ENCODE measurements at places on chromosomes 7 and 10.

- H3K36me3 ChIP-seq = no peaks in the 10 kb centered on the region
- H3K4me3 ChIP-seq = no peak overlapping the region
- no peaks in the 10 kb centered on the region for H3K27me3 ChIP-seq
- DNase-seq = no peak
- H3K4me1 ChIP-seq = peaks cover 14% of the 10 kb centered on the region
Observed at GRCh38 chr10:52331638-52332364, 17.7 kb downstream of the DKK1 start.

DNA sequence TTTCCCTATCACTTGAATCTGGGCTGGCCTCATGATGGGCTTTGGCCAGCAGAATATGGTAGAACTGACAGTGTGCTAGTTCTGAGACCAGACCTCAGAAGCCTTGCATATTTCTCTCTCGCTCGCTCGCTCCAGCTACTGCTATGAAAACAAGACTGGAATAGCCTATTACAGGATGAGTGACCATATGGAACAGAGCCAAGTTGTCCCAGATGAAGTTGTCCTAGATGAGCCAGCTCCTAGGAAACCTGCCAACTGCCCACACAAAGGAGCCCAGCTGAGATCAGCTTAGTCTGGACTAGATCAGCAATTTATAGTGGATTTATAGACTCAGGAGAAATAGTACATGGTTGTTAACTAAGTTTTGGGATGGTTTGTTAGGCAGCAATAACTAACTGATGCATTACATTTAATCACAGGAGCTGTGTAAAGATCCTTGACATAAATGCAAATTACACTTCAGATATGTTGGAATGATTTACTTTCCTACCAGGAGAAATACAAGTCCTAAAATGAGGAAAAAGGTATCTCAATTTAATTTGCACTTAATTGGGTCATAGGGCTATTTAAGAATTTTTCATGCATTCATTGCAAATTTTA lies 6.8 kb upstream of the HECW1 start:
- H3K27ac ChIP-seq = no peak overlapping the region
- H3K36me3 ChIP-seq = no peaks in the 10 kb centered on the region
- DNase-seq = no peak

- peaks cover 39% of the 10 kb centered on the region for H3K4me1 ChIP-seq
- no peaks in the 10 kb centered on the region for H3K36me3 ChIP-seq
- H3K27ac ChIP-seq = no peak overlapping the region
Observed at GRCh38 chr10:76026905-76027304, 595.5 kb downstream of the LRMDA start.

DNA sequence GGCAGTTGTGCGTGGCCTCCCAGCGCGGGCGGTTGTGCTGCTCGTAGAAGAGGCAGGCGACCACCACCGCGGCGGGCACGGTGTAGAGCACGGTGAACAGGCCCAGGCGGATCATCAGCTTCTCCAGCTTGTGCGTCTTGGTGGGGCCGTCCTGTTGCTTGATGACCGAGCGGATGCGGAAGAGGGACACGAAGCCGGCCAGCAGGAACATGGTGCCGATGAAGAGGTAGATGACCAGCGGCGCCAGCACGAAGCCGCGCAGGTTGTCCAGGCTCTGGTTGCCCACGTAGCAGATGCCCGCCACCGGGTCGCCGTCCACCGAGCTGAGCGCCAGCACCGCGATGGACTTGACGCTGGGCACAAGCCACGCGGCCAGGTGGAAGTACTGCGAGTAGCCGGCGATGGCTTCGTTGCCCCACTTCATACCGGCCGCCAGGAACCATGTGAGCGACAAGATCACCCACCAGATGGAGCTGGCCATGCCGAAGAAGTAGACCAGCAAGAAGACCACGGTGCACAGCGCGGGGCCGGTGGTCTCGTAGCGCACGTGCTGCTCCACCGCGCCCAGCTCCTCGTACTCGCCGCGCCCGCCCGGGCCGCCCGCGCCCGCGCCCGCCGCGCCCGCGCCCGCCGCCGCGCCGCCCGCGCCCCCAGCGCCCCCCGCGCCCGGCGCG lies 2.2 kb downstream of the FZD8 start:
- peak overlapping the region; percentile 90 for H3K4me3 ChIP-seq
- H3K27ac ChIP-seq = peak overlapping the region; percentile 59
- DNase-seq = peak; percentile 57
- peaks cover 55% of the 10 kb centered on the region for H3K4me1 ChIP-seq
- H3K36me3 ChIP-seq = no peaks in the 10 kb centered on the region

DNA sequence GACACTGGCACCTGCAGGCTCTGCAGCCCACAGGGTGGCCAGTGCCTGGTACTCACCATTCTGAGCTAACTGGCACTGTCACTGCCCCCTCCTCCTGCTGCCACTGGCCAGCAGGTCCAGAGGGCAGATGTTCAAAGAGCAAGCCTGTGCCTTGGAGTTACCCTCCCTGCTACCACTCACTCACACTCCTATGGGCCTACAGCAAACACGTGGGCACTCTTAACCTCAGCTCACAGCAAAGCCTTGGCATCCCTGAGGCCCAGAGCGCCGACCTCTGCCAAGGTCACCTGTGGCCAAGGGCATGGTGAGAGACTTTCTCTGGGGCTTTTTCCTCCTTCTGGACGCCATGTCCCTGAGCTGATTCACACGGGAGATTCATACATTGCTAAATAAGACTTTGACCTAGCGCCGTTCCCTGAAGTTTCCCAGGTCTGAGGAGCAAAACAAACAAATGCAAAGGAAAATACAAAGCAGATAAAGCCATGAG lies 270.0 kb upstream of the PPP2R2D start:
- H3K4me3 ChIP-seq = no peak overlapping the region
- DNase-seq = no peak
- no peak overlapping the region for H3K27ac ChIP-seq
- no peaks in the 10 kb centered on the region for H3K4me1 ChIP-seq

DNA sequence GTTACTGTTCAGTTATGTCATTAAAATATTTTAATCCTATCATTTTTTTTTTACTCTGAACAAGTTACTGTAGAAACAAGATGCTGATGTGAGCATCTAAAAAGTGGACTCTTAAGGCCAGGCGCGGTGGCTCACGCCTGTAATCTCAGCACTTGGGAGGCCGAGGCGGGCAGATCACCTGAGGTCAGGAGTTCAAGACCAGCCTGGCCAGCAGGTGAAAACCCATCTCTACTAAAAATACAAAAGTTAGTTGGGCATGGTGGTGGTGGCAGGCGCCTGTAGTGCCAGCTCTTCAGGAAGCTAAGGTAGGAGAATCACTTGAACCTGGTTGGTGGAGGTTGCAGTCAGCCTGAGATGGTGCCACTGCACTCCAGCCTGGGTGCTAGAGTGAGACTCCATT lies 2.9 kb downstream of the WAC start:
- H3K27me3 ChIP-seq = no peaks in the 10 kb centered on the region
- no peak overlapping the region for H3K27ac ChIP-seq
- H3K36me3 ChIP-seq = peaks cover 58% of the 10 kb centered on the region
- peaks cover 33% of the 10 kb centered on the region for H3K4me1 ChIP-seq

GRCh38 chr7:54778696-54779540 lies 19.9 kb upstream of the SEC61G start:
- peaks cover 21% of the 10 kb centered on the region for H3K27me3 ChIP-seq
- no peak for DNase-seq
- H3K4me3 ChIP-seq = no peak overlapping the region
- no peak overlapping the region for H3K27ac ChIP-seq
- no peaks in the 10 kb centered on the region for H3K36me3 ChIP-seq
- H3K4me1 ChIP-seq = peaks cover 2% of the 10 kb centered on the region

DNA sequence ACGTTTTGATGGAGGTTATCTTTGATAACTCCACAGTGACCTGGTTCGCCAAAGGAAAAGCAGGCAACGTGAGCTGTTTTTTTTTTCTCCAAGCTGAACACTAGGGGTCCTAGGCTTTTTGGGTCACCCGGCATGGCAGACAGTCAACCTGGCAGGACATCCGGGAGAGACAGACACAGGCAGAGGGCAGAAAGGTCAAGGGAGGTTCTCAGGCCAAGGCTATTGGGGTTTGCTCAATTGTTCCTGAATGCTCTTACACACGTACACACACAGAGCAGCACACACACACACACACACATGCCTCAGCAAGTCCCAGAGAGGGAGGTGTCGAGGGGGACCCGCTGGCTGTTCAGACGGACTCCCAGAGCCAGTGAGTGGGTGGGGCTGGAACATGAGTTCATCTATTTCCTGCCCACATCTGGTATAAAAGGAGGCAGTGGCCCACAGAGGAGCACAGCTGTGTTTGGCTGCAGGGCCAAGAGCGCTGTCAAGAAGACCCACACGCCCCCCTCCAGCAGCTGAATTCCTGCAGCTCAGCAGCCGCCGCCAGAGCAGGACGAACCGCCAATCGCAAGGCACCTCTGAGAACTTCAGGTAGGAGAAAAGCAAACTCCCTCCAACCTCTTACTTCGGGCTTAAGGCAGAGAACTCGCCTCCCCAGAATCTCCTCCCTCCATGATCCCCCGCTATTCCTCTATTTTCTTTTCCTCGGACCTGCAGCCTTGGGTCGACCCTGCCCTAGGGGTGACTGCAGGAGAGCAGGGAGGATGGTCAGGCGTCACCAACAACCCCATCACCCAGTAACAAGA lies at the start of gene SERPINE1:
Gene SERPINE1 (plus strand): TSS at position 454 of the 809 bp plus-strand sequence. CDS start 1,290 bp downstream, outside the sequence.
- peak; percentile 60 for DNase-seq
- peaks cover 47% of the 10 kb centered on the region for H3K4me1 ChIP-seq
- peak within 1 kb of the TSS; percentile 75 for H3K27ac ChIP-seq

DNA sequence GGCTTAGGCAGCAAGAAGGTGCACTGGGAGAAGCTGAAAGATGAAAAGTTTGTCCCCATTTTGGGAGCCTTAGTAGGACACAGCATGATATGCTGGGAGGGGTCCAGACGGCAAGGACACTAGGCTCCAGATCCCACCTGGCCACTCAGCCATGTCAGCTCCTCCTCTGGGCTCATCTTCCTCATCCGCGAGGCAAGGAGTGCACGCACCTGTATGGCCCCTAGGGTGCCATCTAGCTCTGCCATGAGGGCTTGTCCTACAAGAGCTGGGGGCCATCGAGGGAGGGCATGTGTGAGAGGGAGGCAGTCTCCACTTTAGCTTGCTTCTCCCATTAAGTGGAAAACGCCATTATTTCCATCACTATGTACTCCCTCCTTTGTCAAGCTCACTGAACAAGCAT lies 136.2 kb upstream of the ADAM12 start:
- no peaks in the 10 kb centered on the region for H3K36me3 ChIP-seq
- peaks cover 16% of the 10 kb centered on the region for H3K27me3 ChIP-seq
- H3K4me1 ChIP-seq = peaks cover 26% of the 10 kb centered on the region
- no peak overlapping the region for H3K27ac ChIP-seq
- no peak overlapping the region for H3K4me3 ChIP-seq

GRCh38 chr10:17394854-17395253 lies 59.5 kb downstream of the ST8SIA6 start:
- H3K27ac ChIP-seq = peak overlapping the region; percentile 8
- peaks cover 4% of the 10 kb centered on the region for H3K4me1 ChIP-seq
- H3K27me3 ChIP-seq = peaks cover 3% of the 10 kb centered on the region
- DNase-seq = no peak

GRCh38 chr10:131851346-131851745 lies 49.5 kb upstream of the PPP2R2D start:
- peaks cover 8% of the 10 kb centered on the region for H3K27me3 ChIP-seq
- H3K36me3 ChIP-seq = no peaks in the 10 kb centered on the region
- H3K4me3 ChIP-seq = no peak overlapping the region
- peak overlapping the region; percentile 28 for H3K27ac ChIP-seq
- DNase-seq = no peak

GRCh38 chr10:117461766-117462423 lies 80.7 kb upstream of the EMX2 start:
- peaks cover 48% of the 10 kb centered on the region for H3K4me1 ChIP-seq
- H3K27me3 ChIP-seq = peaks cover 20% of the 10 kb centered on the region
- no peak overlapping the region for H3K27ac ChIP-seq
- peak; percentile 51 for DNase-seq
- no peaks in the 10 kb centered on the region for H3K36me3 ChIP-seq

DNA sequence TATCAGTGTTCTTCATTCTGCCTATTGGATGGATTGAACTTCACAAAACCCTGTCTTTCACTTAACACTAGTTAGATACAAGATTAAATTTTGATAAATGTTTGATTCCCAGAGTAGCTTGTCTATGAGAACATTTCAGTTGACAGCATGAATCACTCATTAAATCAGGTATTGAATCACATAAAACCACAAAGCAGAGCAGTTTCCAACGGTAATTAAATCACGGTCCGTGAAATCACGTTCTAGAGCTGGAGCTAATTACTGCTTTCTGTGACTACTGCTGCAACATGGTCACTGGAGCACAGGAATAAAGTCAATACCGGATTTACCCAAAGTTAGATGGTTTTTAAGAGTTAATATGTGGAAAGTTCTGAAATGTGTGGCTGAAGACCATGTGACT lies 257.8 kb upstream of the PCDH15 start:
- H3K36me3 ChIP-seq = no peaks in the 10 kb centered on the region
- H3K27me3 ChIP-seq = no peaks in the 10 kb centered on the region
- no peaks in the 10 kb centered on the region for H3K4me1 ChIP-seq
- no peak for DNase-seq
- no peak overlapping the region for H3K27ac ChIP-seq
- no peak overlapping the region for H3K4me3 ChIP-seq

GRCh38 chr7:5671046-5671445 lies 110.4 kb downstream of the RNF216 start:
- H3K4me1 ChIP-seq = peaks cover 27% of the 10 kb centered on the region
- H3K27ac ChIP-seq = peak overlapping the region; percentile 10
- no peak for DNase-seq
- peaks cover 2% of the 10 kb centered on the region for H3K27me3 ChIP-seq
- peaks cover 17% of the 10 kb centered on the region for H3K36me3 ChIP-seq
- no peak overlapping the region for H3K4me3 ChIP-seq

DNA sequence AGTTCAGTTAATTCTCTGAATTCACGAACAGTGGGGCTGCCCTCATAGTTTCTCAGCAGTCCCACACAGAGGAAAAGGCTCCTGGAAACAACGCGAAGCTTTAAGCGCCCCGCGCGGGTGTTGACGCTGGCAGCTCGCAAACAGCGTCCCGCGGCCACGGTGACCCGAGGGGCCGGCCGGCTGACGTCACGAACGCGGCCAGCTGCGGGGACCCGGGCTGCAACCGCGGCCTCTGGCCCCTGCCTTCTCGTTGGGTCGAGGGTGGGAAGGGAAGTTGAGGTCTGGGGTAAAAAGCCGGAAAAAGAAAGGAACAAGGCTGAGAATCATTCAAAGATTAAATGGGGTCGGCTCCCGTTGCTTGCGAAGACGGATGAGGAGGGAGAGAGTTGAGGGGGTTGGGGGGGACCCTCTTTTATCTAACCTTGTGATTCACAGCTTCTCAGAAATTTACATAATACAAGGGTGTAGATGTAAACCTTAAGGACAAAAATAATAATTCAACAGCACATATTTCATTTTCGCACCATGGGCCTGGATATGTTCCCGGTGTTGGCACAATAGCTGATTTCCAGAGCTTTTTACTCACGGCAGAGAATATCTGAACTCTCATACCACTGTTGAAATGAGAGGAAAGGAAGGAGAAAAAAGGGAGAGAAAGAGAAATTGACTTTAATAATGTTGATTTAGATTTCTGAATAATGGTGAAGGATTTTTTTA lies 7.3 kb upstream of the FEZF1 start:
- H3K27ac ChIP-seq = no peak overlapping the region
- H3K4me1 ChIP-seq = peaks cover 18% of the 10 kb centered on the region
- no peaks in the 10 kb centered on the region for H3K36me3 ChIP-seq
- DNase-seq = peak; percentile 65
- H3K4me3 ChIP-seq = peak overlapping the region; percentile 52

Measured in nephron progenitor cell (in vitro differentiated cells).